Stimulated activated CD8-positive, alpha-beta memory T cell treated with anti-CD3 and anti-CD28 coated beads, Interleukin-15, amount 100 ng/mL, for 48 hours (primary cell): ENCODE measurements at places on chromosomes 1 and 21.

- no peak for DNase-seq
Measured at GRCh38 chr1:116777831-116778830, 23.9 kb downstream of the CD2 start.

DNA sequence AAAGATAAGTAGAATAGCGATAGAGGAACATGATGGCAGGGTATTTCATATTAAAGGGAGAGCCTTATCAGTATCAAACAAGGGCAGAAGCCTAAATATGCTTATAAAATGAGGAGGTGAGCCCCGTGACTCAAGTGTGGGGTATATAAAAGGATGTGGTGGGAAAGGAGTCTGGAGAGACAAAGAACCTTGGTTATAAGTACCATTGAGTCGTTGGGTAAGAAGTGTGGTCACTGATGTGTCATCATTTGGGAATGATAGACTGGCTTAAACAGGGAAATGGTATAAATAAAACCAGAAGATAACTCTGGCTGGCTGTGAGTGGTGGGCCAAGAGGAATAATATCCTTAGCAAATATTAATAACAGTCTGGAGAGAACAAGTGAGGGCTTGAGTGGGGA lies 10.9 kb upstream of the CD5L start:
- DNase-seq = no peak

GRCh38 chr21:32733356-32733755 lies 5.5 kb upstream of the SYNJ1 start:
- no peak for DNase-seq

DNA sequence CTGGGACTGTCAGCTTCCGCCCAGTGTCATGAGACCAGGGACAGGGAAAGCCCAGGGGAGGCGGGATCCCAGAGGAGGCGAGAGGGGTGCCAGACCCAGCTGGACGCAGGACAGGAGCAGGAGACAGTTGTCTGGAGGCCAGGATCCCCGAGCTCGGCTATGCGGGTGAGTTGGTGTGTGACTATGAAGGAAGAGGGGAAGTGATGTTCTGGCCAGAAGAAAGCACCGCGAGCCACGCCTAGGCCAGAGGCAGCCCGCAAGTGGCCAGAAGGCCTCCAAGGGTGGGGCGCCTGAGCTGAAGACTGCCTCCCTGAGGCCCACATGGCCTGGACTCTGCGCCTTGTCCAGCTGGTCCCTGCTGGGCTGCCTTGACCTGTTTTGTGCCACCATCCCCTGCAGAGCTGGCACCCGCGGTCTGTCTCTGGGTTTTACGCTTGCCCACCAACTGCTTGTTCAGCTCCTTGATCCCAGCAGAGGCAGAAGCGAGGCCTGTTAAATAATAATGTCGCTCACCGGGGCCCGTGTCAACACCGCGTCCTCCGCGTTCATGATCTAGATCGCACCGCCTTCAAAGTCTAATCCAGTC lies 85.2 kb upstream of the ACTL8 start:
- DNase-seq = no peak

GRCh38 chr1:209341673-209342420 lies 241.7 kb upstream of the CAMK1G start:
- no peak for DNase-seq

DNA sequence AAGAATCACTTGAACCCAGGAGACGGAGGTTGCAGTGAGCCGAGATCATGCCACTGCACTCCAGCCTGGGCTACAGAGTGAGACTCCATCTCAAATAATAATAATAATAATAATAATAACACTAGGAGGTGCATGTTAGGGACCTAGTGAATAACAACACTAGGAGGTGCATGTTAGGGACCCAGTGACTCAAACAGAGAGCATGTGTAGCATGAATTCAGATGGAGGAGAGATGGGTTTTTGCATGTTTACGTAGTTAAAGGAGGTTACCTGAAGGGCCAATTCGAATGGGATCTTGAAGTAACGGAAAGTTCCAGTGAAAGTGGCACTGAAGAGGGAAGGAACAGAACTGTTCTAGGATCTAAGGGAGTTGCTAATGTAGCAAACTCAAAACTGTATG lies 7.1 kb upstream of the KCNK1 start:
- DNase-seq = no peak

GRCh38 chr21:29177800-29178199 lies 47.4 kb downstream of the MAP3K7CL start:
- DNase-seq = no peak

DNA sequence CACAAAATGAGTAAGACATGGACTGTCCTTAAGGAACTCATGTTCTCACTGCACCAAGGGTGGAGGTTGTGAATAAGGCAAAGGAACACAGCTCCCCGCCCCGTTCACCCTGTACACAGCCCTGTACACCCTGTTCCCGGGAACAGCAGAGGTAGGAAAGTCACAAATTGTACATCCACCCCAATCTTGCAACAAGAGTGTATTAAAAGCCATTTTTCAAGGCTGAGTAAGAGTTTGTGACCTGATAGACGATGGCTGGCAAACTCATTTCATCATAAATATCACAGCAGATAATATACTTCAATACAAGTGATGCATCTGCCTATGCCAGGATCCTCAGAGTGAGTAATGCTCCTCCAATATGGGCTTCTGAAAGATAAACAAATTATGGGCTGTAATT lies 52.5 kb upstream of the CAMK1G start:
- no peak for DNase-seq

GRCh38 chr21:37623689-37624088 lies 257.1 kb downstream of the DYRK1A start:
- DNase-seq = no peak

DNA sequence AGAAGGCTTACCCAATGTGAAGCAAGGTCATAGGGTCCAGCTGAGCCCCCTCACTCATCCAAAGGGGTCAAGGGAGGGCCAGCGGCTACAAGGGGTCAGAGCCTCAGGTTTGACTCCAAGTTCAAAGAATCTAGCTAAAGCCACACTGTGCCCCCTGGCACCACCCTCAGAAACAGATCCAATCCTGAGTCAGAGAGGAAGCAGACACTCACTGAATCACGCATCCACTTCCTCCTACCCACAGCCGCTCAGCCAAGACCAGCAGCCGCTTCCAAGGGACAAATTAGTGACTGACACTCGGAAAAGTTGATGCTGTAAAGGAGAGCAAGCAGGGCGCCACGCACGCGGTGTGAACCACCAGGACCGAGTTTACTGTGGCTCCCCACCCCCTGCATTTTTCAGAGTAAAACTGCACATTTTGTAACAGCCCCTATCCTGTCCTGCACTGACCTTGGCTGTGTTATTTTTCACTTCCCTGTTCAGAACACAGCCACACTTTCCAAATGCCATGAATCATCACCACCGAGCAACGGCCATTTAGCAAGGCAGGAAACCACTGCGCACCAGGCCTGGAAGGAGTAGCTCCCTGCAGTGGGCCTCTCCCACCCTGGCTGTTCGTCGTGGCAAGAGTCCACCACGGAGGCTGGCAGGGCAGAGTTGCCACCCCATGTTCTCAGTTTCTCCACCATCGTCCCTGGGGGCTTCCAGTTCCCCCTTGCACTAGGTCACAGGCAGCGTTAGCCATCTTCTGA lies 147.8 kb downstream of the TOMM20 start:
- DNase-seq = peak; percentile 83

- DNase-seq = no peak
Measured at GRCh38 chr1:109535971-109536491, 3.6 kb upstream of the GPR61 start.

DNA sequence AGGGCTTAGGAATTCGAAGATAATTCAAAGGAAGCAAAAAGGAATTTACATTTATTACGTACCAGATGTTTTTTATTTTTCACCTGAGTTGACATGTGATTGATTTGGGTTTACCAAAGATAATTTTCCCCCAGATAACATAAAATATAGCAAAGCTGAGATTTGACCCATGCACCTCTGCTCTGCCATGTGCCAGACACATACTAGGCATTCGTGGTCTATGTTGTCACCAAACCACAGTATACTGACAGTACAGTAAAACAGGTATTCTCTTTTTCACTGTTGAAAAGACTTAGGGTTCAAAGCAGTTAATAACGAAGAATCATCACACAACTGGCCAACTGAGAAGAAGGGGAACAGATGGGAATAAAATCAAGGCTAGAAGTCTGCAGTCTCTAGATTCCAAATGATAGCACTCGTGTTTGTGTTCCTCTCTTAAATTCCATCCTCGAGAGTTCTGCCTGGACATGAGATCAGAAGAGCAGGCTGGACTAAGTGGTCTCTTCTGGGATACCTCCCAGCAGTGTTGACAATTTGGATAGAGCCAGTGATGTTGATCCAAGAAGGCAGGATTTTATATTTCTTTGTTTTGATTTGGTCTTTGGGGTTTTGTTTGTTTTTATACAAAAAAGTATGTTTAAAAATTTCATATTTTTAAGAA lies 85.3 kb upstream of the RAVER2 start:
- DNase-seq = no peak
